ENCODE measurements at places on chromosomes 2 and 18. TPM values are rescaled to one million over a fixed set of nuclear protein-coding genes. Genes with fewer than 3 reads are reported as not detected.

The KLHL29 gene
- 0.95 TPM for polyA plus RNA-seq

The GCFC2 gene
- 10.1 TPM for polyA plus RNA-seq

The GALNT14 gene
- polyA plus RNA-seq: 1.4 TPM

The PKDCC gene
- 0.82 TPM for polyA plus RNA-seq

The EVX2 gene
- not detected for polyA plus RNA-seq

Data from B cell (primary cell).